ENCODE measurements at places on chromosomes 5 and 9. TPM values are rescaled to one million over a fixed set of nuclear protein-coding genes. Genes with fewer than 3 reads are reported as not detected.

- no peak for DNase-seq
Measured at GRCh38 chr5:173612948-173613347, 3.5 kb downstream of the BOD1 start.

- DNase-seq = no peak
Measured at GRCh38 chr9:19033015-19033414, at the start of gene SAXO1. Gene SAXO1, minus strand, starts transcription at chr9:19033209. Its CDS starts 301 bp downstream, at chr9:19032908.

DNA sequence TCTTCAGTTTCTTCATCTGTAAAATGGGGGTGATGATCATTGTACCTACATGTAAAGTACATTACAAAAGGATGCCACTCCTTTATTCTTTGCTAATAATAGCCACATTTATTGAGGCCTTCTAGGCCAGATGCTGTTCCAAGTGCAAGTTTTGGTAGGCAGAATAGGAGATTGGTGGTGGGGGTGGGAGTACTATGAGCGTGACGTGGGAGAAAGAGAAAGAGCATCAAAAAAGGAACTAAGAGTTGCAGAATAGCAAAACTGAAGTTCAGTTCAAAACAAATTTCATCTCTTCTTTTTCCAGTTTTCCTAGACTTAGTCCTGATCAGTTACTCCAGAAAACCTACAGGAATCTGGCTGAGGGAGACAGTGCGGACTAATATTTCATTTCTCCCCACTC is 174.1 kb downstream of the SNX18 start:
- DNase-seq = no peak

DNA sequence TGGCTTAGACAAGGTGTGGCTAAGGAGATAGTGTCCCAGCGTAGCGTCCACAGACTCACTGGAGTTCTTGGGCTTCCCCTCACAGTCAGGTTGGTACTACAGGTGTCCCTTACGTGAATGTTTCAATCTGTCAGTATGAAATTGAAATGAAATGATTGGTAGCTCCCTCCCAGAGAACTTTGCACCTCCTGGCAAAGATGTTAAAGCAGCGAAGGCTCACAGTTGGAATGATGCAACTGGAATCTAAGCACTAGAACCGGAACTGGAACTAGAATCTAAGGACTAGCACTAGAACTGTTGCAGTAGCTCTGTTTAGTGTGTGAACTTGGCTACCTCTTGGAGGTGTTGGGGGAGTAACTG is 1.1 kb downstream of the SLC31A1 start:
- DNase-seq = no peak

- no peak for DNase-seq
Measured at GRCh38 chr5:114252226-114252625, 109.6 kb upstream of the KCNN2 start.

DNA sequence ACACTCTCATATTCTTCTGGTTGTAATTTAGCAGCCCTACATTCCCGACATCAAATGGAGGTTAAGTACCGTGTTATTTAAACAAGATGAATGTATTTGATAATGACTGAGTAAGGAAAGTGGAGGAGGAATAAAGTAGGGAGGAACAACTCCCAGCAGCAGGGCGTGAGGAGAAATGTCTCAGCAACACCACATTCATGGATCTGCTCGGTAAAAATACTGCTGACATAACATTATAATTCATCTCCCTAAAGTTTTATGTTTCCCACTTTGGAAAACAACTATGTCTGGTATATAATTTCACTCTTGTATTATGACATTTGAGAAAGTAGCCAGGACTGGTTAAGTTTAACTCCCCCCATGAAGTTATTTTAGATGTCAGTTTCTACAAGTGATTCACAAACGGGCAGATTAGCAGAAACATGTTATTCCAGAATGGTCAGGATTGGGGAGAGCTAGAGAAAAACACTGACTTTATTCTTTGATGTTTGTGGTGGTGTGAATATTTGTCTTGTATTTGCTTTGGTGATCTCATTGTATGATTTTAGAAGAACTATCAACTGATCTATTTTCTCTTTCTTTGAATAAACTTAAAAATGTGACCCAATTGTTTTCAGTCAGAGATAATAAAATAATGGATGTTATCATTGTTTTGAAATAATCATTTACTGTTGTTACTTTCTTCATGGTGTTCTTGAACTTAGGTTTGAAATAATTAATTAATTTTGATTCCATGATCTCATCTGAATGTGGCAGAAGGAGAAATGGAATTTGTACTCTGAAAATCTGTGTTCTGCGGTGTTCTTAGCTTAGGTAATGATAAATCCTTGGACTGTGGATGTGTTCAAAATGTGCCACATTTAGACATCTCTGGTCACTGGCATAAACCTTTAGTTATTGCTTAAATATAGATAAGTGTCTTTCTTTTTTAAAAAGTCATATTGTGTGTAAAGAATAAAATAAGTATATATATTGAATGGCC is 303.6 kb upstream of the ZNF608 start:
- no peak for DNase-seq

- no peak for DNase-seq
Measured at GRCh38 chr5:27568811-27569210, 530.4 kb upstream of the CDH9 start.

- DNase-seq = no peak
Measured at GRCh38 chr9:105468875-105469274, 21.0 kb downstream of the FSD1L start.

DNA sequence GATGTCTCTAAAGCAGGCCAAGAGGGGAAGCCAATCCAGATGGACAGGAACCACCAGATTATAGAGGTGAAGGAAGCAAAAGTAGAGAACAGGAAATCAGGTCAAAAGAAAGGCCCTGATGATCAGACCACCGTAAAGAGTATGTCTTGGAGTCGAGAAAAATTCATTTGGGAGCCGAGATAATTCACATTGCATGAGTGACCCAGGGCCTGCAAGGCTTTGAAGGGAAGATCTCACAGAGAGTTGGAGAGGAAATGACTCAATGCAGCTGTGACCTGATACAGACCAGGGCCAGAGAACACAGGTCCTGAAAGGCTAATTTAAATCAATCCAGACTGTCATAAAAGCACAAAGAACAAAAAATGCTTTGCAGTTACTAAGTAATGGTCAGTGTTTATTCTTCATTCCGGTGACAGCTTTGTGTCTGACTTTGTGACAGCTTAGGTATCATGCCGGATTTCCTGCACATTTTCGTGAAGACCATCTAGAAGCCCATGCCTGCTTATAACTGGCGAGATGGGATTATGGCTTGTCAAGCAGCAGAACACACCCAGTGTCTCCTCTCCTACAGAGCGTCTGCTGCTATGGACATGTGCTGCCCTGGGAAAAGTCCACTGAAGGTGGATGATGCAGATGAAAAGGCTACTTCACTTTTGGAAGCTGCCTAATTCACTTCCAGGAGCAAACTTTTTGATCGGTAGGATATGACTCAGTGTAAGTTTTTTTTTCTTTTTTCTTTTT is 5.8 kb upstream of the ACTBL2 start:
- no peak for DNase-seq

DNA sequence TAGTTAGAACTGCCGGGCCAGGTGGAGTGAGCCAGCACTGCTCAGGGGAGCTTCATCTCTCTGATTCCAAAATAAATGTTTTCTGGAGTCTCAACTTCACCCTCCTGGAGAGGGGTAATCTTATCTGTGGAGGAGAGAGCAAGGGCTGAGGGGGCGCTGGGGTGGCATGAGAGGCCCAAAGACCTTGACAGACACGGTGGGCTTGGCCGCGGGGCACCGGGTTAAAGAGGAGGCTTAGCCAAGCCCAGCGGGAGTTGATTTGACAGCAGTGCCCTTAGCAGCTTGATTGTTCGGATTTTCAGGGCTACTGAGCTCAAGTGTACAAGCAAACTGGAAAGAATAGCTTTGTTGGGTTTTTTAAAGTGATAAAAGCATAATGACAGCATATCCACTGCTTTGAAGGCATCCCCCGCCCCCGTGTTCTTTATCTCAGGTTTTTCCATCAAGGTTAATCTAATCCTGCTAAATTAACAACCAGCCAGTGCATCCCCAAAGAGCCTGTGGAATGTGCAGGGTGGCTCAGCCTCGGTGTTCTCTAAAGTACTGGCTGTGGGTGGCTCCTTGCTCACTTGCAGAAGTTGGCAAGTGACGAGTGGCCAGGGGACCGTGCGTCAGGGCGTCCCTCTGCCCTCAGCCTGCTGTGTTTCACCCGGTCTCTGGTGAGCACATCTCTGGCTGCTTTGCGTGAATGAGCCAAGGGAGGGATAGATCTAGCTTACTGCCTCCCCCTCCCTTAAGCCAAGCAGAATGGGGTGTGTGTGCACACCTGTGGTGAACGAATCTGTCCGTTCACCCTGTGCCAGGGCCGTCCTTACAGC is 5.5 kb downstream of the QRFP start:
- no peak for DNase-seq

DNA sequence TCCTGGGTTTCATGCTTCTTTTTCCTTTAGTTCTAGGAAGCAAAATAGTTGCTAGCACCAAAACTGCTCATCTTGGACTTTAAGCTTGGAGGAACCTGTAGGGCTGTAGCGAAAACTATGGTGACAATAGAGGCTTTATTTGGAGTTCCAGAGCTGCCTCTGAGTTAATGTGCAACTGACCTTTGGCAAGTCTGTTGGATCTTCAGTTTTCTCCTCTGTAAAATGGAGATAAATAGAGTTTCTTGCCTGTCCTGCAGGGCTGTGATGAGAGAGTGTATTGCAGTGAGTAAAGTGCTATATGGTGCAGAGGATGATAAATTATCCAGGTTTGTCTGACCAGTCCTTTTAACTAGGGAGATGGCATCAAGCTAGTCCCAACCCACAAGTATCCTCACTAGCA is 417.0 kb downstream of the MAN2A1 start:
- DNase-seq = no peak

DNA sequence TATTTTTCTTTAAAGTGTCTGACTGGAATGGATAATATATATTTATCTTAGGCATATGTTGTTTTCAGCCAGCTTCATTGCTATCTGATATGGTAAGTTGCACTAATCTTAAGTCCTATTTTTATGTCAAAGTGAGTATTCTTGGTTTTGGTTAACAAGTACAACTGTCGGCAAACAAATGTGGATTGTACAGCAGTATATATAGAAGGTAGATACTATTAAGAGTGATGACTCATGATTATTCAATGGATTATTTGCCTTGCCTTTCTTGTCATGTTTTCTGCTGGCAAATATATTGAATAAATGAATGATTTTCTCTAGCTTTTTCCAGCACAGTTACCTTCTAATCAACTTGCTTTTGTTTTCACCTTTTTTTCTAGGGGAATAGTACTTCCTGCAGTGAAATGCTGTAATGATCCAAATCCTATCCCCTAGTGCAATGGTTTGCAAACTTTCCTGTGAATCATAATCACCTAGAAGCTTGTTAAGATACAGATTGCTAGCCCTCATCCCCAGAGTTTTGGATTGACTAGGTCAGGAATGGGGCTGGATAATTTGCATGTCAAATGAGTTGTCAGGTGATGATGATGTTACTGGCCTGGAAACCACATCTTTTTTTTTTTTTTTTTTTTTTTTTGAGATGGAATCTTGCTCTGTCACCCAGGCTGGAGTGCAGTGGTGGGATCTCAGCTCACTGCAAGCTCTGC is 60.8 kb upstream of the ARRDC3 start:
- no peak for DNase-seq

DNA sequence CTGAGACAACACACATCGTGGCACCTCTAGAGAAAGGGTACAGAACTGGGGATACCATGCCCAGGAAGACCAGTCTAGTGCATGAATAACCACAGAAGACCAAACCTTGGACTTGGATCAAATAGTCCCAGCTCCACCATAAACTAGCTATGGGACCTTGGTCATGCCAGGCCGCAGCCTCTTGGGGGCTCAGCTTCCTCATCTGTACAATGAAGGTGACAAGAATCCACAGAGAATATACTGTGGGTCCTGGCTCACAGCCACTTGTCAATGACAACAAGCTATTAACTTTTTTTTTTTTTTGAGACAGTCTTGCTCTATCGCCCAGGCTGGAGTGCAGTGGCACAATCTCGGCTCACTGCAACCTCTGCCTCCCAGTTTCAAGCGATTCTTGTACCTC is 3.9 kb downstream of the KYAT1 start:
- no peak for DNase-seq

DNA sequence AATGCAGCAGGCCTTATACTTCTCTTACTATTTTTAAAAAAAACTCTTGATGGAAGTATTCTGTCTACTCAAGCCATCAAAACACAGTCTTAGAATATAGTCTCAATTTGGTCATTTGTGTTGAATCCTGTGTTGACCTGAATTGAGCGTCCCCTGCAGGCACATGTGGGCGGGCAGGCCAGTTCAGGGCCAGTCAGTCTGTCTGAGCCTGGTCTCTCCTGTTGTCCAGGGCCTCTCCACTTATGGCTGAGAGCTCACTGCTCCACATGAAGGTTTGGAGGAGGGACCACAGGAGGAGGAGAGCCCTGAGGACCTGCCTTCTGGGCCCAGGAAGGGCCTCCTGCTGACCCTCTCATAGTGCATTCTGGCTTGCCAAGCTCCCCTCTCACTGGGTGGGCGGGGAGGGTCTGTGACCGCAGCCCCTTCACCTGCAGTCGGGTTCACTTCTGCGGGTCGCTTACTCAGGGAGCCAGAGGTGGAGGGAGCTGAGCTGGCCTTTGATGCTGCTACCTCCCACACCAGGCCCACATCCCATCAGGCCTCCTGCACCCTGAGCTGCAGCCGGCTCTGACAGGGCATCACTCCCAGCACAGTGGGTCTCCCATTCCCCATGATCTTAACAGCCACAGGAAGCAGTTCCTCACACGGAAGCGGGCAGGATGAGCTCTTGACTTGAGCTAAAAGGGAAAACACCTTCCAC is 178.2 kb upstream of the S1PR3 start:
- DNase-seq = no peak

GRCh38 chr5:56910210-56910965 is 992 bp downstream of the SETD9 start:
- DNase-seq = no peak

GRCh38 chr9:93286252-93287188 is 102.6 kb downstream of the WNK2 start:
- no peak for DNase-seq

GRCh38 chr5:139870677-139871076 is 75.1 kb downstream of the PSD2 start:
- DNase-seq = no peak

Gene GABRA1
- not detected for total RNA-seq

Gene NR2F1-AS1
- 37.8 TPM for total RNA-seq

Gene MTREX
- 53.0 TPM for total RNA-seq

Gene FOXD4L3
- not detected for total RNA-seq

Gene SYK
- 20.7 TPM for total RNA-seq

Gene CCDC187
- total RNA-seq = not detected

Gene BAAT
- total RNA-seq = not detected

Gene ACOT12
- not detected for total RNA-seq

Gene PDGFRB
- 354 TPM for total RNA-seq

Gene PCDHGC4
- 4.7 TPM for total RNA-seq

Data from tibial nerve (tissue), 4 donors.